ENCODE measurements at places on chromosomes 6 and 20.

DNA sequence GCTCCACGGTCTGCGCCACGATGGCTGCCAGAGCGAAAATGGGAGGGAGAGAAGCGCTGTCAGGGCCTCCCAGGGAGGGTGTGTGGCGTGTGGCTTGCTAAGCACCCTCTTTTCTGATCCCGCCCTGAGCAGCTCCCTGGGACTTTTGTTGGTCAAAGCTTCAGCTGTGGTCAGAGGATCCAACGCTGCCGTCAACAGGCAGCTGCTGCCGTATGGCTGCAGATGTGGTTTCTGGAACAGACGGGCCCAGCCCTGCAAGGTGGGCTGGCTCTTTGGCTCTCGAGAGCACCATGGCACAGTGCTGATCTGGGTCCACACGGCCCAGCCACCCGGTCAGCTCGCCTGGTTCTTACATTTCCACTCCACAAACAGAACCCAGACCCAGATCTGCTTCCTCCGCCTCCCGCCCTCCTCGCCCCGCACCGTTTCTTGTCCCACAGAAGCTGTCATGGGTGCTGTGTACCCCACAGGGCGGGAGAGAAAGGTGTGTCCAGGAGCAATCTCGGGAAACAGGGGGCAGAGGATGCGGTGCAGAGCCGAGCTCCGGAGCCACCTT, 86.0 kb upstream of the BHLHE23 start:
- DNase-seq: no peak

- DNase-seq: no peak
These were observed 212.1 kb downstream of the BTBD9 start for GRCh38 chr6:38427492-38428210.

DNA sequence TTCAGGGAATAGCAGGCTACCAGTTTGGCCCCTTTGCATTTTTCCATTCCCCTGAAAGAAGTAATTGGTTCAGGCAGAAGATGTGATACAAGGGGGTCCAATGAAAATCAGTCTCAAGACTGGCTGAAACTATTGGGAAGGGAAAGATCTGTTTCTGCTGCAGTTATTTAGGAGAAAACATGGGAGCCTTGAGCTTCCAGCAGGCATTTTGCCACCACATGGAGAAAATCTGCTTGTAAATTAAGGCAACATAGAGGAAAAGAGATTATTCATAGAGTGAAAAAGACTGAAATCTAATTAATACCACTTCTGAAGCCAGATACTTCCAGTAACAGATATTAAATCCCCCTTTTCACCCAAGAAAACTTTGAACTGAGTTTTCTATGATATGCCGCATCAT, 44.2 kb upstream of the SNAP25 start:
- DNase-seq: no peak

DNA sequence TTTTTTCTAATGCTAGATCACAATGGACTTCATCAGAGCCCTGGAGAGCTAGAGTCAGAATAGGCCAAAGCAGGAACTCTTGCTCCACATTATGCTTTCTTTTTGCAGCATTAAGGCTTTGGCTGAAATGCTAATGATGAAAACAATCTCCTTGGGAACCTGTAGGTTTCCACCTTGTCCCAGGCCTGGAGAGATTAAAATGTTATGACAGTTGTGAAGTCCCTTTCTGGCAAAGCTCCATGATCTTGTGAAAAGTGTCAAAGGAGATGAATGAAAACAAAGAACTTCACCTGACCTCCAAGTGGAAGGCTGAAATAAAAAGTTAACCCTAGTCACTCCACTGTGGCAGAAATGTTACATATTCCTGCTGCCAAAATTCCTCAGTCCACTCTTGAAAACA, 64.0 kb upstream of the LRRC1 start:
- no peak for DNase-seq

- no peak for DNase-seq
These were observed 9.9 kb upstream of the HIVEP2 start for GRCh38 chr6:142954844-142955243.

DNA sequence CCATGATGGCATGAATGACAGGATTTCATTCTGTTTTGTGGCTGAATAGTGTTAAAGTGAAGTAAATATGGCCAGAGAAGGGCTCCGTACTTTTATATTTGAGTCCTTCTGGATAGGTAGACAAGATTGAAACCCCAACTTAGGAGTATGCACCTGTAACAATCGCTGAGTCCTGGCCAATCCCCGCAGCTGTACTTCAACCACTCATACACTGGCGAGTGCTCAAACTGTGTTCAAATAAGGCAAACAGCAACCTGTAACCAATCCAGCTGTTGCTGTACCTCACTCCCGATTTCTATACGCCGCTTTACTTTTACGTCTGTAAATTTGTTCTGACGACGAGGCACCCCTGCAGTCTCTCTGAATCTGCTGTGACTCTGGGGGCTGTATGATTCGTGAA, 6.7 kb downstream of the TTLL2 start:
- DNase-seq: no peak

DNA sequence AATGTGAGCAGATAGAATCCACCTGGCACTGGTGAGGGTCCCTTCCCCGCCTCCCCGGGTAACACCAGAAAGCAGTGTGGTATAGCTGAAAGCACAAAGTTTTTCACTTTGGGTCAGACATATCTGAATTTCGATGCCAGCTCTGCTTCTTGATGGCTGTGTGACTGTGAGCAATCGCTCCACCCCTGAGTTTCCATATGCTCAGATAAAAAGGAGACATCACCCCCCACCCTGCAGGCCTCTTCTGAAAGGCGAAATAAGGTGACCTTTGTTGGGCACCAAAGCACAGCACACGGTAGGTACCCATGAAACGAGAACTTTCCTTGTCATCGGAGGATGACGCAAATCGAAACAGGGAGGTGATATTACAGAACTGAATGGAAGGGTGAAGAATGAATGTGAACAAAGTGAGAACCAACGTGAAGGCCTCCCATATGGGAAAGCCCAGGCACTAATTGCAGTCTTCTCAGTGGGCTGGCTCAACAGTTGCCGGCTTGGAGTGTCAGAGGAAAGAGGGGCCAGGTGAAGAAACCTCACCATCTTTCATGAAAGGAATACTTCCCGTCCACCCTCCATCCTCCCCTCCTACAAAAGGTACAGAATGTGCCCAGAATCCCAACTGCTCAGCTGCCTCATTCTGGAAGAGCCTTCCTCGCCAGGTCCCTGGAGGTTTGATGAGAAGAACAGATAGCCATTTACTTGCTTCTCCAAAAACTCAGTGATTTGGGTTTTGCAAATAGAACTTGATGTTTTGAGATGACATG, 61.8 kb downstream of the NFATC2 start:
- no peak for DNase-seq

DNA sequence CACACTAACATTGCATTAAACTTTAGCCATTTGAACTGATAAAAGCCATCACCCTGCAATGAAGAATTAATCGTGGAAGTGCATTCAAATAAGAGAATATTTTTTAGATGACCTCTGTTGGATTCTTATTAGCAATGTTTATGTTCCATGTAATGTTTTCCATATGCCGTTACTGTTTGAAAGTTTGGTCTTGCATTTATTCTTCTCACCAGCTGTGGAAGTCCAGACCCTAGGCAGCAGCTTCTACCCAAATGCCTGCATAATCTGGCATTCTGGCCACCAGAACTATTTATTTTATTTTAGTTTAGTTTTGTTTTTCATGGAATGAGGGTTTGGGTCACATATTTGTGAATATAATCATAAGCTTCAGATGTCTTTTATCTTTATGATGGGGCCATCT, 140.4 kb downstream of the SAMD5 start:
- no peak for DNase-seq

GRCh38 chr20:36462440-36463211, 78.7 kb upstream of the MYL9 start:
- DNase-seq: peak; percentile 76

GRCh38 chr6:102942206-102942605, 1548.7 kb downstream of the GRIK2 start:
- DNase-seq: no peak

DNA sequence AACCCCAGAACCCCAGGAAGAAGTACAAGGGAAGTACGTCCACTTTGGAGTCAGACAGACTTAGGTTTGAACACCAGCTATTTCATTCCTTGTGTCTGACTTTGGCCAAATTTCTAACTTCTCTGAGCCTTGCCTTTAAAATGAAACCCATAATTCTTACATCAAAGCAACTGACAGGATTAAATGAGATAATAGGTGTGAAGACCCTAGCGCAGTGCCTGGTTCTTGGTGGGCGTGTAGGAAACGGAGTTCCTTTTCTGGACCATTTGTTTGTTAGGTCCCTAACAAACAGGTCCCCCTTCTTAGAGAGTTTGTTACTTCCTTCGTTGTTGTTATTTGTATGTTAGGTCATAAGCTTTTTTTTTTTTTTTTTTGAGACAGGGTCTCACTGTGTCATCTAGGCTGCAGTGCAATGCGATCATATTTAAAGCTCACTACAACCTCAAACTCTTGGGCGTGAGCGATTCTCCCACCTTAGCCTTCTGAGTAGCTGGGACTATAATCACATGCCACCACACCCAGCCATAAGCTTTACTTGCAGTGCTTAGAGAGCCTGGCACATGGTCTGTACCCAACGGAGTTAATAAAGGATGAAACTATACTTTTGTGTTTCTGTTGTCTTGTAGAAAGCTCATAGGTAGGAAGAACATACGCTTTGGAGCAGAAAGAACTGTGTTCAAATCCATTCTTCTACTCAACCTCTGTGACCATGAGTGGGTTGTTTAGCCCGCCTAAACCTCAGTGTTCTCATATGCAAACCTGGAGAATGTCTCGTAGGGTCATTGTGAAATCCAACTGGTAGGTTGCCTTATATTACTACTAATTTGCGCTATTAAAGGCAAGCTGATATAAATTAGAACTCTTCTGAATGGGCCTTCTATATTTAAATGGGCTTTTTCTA, 21.8 kb upstream of the MROH8 start:
- DNase-seq: no peak

DNA sequence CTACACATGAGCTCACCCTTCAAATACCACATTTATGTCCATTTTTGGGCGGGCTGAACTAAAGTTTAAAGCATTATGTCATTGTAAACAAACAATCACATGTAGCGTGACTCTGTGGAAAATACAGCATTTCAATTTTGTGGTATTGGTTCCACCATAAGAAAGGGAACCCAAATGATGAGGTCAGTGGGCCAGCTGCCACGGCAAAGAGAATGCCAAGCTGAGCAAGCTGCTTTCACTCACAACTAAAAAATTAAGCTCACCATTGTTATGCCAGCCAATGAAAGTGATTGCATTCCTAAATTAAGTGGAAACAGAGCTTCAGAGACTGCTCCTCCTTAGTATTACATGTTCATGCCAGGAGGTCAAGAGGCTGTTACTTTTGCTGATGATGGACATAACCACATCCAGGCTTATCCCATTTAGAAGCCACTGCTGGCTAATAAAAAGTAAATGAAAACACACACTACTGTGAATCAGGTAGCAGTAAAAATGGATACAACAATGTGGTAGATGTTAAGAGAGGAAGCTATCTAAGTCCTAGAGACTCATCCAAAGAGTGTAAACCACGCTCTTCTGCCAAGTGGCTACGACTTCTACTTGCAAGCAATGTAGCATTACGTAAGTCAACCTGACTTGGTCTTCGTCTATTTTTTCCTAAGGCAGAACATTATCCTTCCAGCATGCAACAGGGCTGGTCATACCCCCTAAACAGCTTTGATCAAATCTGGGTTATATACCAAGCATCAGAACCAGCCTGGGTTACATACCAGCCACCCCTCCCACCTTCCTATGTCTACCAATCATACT, 164.8 kb downstream of the BACH2 start:
- peak; percentile 92 for DNase-seq

- no peak for DNase-seq
These were observed 6.4 kb downstream of the C20orf96 start for GRCh38 chr20:284172-284571.

DNA sequence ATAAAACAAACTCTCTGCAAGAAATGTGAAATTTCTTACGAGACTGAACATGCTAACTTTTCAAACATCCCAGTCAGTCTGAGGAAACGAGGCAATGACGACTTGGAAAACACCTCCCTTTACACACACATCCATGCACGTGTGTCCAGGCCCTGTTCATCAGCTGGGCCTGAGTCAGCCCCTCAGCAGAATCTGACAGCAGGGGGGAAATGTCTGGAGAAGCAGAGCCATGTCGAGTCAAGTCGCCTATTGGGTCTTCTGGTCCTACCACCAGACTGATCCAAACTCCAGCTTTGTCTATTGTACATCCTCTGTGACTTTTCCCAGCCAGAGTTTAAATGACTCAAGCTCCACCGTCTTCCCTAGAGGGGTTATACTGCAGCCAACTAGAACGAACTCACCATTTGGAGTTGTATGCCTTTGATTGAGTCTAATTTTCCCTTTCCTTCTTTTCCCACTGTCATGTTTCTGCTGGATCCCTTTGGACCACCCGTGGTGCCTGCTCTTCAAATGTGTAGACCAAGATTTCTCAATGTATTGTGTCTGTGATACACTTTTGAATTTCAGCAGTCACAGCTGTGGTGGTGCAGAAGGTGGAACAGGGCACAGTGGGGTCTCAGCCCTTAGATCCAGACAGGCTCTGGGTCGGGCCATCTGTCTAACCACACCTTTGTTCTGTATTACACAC, 254.0 kb downstream of the CDC5L start:
- DNase-seq: peak; percentile 31

- no peak for DNase-seq
These were observed 552 bp upstream of the DEF6 start for GRCh38 chr6:35296931-35297600.

GRCh38 chr20:53595018-53595378, 1.4 kb upstream of the ZNF217 start:
- no peak for DNase-seq

DNA sequence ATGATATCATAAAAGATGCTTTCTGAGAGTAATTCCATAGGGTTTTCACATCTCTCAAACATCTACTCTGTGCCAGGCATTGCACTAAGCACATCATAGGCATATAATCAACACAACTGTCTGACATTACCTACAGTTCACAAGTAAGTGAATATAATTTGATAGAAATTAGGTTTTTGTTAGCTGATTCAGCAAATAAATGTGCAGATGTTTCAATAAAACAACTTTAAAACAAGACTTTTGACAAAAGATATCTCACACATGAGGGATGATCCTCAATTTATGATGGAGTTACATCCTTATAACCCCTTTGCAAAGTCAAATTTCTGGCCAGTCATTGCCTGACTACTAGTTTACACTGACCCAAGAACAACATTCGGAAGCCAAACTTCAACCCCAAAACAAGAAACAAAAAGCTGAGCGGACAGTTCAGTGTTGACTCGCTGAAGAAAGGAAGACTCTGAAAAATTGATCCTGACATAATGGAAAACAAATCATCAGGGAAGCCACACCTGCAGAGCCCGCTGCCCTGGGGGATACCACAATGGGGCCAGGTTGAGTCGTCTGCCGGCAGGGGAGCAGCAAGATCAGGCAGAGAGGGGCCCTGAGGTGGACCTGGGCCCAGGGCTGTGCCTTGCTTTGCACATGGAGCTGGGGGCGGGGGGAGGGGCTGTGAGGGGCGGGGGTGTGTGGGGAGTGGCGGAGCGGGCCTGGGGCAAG, 739.2 kb upstream of the GJE1 start:
- DNase-seq: no peak

DNA sequence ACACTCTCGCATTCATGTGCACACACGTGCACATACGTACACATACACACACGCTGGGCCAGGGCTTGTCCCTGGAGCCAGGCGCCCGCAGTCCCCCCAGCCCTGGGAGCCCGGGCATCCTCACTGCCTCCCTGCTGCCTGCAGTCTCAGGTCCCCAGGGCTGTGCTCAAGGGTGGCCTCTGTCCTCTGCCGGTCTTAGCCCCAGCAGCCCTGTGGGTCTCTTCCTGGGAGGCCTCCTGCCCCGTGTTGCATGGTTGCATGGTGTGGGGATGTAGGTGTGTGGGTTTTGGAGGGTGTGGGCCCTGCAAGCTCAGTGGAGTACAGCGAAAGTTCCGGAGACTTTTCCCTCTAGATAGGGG, 101.5 kb downstream of the TMEM242 start:
- DNase-seq: no peak
